LHCN-M2 (cell line): ENCODE measurements at places on chromosomes 3 and 15.
A peak's percentile ranks its signal among the peaks of the same experiment; 100 is the strongest.

- DNase-seq: peak; percentile 55
Observed at GRCh38 chr3:11643201-11643603, 513 bp downstream of the VGLL4 start.

- DNase-seq: no peak
Observed at GRCh38 chr15:74442063-74442462, 8.3 kb upstream of the SEMA7A start.

DNA sequence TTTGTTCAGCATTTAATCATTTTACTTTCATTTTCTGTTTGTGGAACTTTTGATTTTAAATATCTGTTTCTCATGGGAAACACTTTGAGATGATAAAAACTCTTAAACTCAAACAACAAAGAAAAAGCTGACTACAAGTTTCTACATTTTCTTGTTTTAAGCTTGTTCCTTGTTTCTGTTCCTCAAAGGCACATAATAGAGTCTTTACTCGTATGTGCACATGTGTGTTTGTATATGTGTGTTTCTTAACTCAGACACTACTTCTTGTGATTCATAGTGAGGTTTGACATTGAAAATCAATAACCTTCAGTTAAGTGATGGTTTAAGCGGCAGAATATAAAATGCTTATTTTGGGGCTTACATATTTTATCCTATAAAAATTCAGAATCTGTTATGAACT is 786.7 kb upstream of the EPHA6 start:
- DNase-seq: no peak

- no peak for DNase-seq
Observed at GRCh38 chr15:57370929-57371328, 5.4 kb upstream of the CGNL1 start.

GRCh38 chr3:67524046-67524445 is 130.4 kb downstream of the SUCLG2 start:
- no peak for DNase-seq
